ENCODE measurements at places on chromosomes 4 and X. TPM values are rescaled to one million over a fixed set of nuclear protein-coding genes. Genes with fewer than 3 reads are reported as not detected.

- DNase-seq, result no peak
These were observed 45.9 kb downstream of the VEGFC start for GRCh38 chr4:176746846-176747245.

PDGFRA gene
- total RNA-seq, result 20.7 TPM

GRCh38 chrX:111006116-111006515 lies 89.9 kb upstream of the PAK3 start:
- no peak for DNase-seq

- no peak for DNase-seq
These were observed 112.2 kb downstream of the DHX15 start for GRCh38 chr4:24472161-24472510.

DNA sequence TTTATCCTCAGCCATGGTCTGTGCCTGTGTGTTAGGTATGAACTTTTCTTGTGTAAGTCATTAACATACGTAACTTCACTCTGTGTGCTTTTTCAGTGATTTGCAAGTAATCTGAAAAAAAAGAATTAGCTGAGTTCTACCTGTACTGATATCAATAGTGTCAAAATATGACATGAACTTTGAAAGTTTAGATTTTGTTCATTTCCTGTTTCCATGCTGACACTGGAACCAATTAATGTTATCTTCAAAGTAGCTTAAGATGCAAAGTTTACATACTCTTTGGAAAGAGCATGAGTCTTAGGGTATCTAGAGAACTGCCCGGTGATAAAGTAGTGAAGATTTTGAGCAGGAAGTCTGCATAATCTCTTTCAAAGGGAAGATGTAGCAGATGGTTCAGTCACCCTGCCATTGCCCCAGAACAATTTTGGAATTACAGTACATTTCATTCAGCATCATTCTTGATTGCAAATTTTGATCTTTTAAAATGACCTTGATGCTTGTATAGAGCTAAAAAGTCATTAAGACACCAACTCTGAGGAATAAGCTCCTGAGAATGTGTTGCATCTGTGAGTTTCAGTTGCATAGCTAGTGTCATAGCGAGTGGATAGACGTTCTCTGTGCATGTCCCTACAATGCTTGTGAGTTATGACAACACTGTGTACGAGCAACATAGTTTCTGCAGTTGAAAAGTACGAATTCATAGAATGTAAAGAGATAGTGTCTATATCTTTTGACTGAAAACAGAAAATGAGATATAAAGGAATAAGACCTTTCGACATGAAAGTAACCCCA lies 130.5 kb downstream of the PTTG2 start:
- DNase-seq, result no peak

BTC gene
- total RNA-seq, result 0.30 TPM

TLL1 gene
- 1.4 TPM for total RNA-seq

DNA sequence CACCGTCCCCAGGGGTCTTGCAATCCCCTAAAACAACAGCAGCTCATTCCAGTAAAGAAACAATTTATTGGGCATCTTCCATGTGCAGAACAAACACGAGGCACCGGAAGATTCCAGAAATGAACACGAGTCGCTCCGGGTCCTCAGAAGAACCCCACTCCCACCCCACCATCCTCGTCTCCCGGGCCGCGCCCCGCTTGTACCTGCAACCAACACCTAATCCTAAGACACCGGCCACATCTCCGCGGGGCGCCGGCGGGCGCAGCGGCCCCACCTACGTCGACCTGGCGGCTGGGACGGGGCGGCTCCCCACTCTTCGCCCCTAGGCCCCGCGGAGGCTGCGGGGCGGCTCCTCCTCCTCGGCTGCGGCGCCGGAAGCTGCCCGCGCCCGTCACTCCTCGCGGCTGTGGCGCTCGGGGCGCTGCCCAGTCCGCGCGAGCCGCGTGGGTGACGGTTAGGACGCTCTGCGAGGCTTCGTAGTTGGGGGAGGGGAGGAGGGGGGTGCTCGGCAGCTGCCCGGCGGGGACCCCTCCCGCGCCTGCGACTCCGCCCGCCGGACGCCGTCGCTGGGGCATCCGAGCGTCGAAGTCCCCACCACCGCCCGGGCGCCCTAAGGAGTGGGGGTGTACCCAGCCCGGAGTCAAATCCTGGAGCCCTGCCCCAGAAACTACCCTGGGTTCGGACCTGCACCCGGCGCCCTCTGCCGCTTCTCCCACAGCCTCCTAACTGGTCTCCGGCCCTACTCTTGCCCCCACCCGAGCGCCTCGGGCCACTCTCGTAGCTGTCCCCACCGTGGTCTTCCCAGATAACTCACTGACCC lies at the start of gene CCDC158:
Gene CCDC158 (minus strand): TSS at position 380 of the 820 bp plus-strand sequence. CDS start 17,934 bp downstream, outside the sequence.
- no peak for DNase-seq

GRCh38 chr4:123974386-123975149 lies 578.0 kb downstream of the SPRY1 start:
- DNase-seq, result no peak

GRCh38 chr4:10622728-10623127 lies 61.8 kb downstream of the CLNK start:
- no peak for DNase-seq

DNA sequence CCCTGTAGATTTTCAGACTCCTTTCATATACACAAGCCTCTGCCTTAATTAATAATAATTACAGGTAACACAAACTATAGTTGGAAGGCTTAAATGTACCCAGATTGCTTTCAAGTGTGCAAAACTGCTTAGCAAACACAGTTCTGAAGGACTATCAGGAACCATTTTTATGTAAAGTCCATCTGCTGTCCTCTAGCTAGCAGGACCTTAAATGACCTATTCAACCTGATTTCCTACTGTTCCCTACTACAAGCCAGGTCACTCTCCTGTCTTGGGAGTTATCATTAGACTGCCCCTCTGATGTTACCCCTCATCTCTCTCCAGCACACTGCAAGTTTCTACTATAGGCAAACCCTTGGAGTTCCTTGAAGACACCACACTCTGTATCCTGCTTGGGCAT lies 157.3 kb downstream of the GBA3 start:
- DNase-seq, result no peak

- peak; percentile 4 for DNase-seq
These were observed 77.9 kb upstream of the AFF2 start for GRCh38 chrX:148422526-148422925.

- DNase-seq, result peak; percentile 17
These were observed 496.3 kb downstream of the PDGFC start for GRCh38 chr4:156475322-156475721.

FAM47E gene
- total RNA-seq, result 0.28 TPM

GRCh38 chrX:48514126-48514806 lies 5.5 kb downstream of the PORCN start:
- no peak for DNase-seq

VAMP7 gene
- total RNA-seq, result 31.6 TPM

- peak; percentile 68 for DNase-seq
These were observed 164.7 kb downstream of the DCLK2 start for GRCh38 chr4:150242820-150243458.

- no peak for DNase-seq
These were observed 3.6 kb downstream of the IRF2 start for GRCh38 chr4:184470785-184471110.

BMX gene
- total RNA-seq, result 0.08 TPM

KLHL2 gene
- total RNA-seq, result 17.2 TPM
